Activated CD4-positive, alpha-beta T cell treated with anti-CD3 and anti-CD28 coated beads for 1 hour (primary cell): ENCODE measurements at places on chromosomes 11 and 22.

DNA sequence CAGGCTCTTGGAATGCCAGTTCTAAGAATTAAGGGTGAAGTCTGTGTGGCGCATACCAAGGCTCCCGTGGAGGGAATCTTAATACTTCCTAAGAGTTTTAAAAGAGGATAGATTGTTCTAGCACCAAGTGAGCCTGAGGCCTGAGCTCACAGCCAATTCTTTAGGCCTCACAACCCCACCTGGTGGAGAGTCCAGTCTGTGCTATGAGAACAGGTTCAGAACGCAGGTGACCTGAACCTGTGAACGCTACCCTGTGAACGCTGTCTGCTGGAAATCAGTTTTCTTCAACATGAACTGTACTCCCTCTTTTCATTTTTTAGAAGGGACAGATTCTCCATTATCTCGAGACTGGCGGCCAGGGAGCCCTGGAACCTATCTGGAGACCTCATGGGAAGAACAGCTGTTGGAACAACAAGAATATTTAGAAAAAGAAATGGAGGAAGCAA lies 43.2 kb upstream of the DLAT start:
- DNase-seq = peak; percentile 32

- DNase-seq = no peak
Observed at GRCh38 chr11:96125400-96125799, 201.5 kb upstream of the MTMR2 start.

DNA sequence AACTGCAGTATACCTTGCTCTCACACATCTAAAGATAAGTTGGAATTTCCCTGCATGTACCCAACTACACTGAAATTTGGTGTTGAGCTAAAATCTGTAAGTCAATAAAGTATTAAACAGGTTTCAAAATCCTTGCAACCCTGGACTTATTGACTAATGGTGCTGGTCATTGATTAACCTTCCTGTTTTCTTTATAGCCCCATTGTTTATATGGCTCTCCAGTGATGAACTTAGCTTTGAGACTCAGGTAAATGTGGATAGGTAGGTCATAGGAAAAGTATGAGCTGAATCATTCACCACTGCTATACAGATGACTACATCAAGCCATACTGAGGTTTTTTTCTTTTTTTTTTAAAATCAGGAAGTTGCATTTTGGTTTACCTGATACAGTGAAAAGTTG lies 132.7 kb downstream of the FAT3 start:
- DNase-seq = no peak

DNA sequence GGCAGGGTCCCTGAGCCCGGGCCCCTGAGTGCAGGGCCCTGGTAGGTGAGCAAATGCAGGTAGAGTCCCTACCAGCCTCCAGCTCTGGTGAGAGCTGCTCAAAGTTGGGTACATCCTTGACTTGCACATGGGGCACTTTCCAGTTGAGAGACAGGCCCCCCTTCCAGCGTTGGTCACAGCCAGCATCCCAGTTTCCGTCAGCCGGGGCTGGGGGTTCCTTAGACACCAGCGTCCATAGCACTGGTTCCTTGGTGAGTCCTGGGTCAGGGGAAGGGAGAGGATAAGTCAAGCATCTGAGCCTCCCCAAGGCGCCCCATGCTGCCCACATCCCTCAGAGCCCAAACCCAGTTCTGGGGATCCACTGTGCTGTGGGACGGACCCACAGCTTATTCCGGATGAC lies 5.6 kb downstream of the PNPLA5 start:
- no peak for DNase-seq
